T-helper 2 cell (primary cell): ENCODE measurements at places on chromosomes 7 and 10.

- no peak for DNase-seq
These were observed 97.0 kb upstream of the SVIL start for GRCh38 chr10:29731760-29732159.

GRCh38 chr10:8069108-8069507 lies 14.6 kb downstream of the GATA3 start:
- no peak for DNase-seq

DNA sequence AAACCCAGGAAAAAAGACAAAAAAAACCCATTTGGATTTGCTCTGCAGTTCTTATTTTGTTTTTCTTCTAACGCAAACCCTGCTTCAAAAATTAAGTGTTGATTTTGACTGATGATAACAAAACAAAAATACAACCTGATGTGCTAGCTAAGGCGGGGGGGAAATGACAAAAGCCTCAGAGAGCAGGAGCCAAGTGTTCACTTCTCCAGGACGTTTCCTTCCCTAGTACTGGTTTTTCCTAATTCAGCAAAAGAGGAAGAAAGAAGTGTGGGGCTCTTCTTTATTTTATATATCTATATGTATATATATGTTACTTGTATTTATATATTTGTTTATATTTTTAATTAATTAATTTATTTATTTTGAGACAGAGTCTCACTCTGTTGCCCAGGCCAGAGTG lies 28.0 kb downstream of the SNX10 start:
- no peak for DNase-seq

DNA sequence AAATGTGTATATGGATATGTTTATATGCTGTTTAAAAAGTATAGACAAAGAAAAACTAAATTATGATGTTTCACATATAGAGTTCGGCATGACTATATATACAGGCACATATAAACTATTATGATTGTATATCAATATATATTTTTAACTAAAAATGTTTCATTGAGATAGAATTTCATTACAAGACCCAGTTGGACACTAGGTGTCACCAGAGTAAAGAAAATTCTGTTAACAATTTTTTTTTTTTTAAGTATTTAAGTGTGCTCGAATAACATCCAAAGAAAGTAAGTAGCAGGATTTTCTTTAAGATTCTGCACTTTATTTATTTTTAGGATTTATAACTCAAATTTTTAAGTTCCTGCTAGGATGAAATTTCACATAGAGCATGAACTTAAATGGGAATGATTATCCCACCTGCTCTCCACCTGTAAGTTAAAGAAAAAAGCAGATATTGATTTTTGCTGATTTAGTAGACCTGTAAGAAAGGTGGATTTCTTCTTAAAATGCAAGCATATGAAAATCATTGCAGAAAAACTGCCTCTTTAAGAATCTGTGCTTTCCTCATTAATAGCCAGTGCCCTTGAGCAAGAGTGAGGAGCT lies 961.5 kb downstream of the PCDH15 start:
- no peak for DNase-seq

GRCh38 chr7:128922496-128923410 lies 12.2 kb upstream of the KCP start:
- DNase-seq, result no peak

- no peak for DNase-seq
These were observed 131.0 kb upstream of the EEPD1 start for GRCh38 chr7:36021917-36022550.

DNA sequence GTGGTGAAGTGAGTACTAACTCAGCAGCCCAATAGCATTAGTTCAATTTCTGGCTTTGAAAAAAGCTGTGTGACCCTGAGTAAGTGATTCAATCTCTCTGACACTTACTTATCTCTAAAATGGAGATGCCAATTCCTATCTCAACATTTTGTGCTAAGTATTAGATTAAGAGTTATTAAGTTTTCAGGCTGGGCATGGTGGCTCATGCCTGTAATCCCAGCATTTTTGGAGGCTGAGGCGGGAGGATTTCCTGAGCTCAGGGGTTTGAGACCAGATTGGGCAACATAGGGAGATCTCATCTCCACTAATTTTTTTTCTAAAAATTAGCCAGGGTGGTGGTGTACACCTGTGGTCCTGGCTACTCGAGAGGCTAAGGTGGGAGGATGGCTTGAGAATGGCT lies 109.5 kb downstream of the PRTFDC1 start:
- no peak for DNase-seq

DNA sequence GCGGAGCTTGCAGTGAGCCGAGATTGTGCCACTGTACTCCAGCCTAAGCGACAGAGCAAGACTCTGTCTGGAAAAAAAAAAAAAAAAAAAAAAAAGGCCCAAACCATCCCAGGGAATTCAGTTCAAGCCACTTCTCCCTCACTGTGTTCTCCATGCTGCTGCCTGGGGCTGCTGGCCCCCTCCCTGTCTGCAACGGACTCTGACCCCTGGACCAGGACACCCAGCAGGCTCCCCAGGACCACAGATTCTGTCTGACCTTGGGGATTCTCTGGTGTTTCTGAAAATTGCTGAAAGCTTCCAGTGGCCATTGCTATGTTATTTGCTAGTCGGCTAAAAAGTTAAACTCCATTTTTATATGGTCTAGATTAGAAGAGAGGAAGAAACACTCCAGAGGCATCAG lies 261.7 kb upstream of the C7orf33 start:
- DNase-seq, result no peak

DNA sequence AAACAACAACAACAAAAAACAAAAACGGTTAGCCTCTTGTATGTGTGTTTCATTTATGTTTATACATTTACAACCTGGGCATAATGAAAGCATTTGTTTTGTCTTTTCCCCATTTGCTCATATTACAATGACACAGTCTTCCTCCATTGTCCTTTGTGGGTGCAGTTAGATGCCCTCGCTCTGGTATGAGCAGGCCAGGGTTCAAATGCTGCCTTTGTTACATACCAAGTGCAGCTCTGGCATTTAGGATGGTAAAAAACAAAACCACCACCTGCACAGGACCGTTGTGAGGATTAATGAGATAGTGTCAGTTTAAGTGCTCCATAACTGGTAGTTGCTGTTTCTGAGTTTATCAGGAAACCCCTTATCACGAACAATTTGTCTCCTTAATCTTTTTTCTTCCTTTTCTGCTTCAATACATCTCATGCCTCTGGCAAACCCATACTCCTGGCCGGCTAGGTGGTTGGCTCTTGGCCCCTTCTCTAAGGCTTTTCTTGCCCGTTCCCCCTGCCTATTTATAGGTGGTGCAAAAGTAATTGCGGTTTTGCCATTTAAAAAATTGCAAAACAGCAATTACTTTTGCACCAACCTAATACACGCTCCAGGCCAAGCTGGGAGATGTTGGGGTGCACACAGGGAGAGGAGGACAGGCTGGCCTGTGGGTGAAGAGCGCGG lies 18.6 kb upstream of the TMEM225B start:
- DNase-seq, result no peak

DNA sequence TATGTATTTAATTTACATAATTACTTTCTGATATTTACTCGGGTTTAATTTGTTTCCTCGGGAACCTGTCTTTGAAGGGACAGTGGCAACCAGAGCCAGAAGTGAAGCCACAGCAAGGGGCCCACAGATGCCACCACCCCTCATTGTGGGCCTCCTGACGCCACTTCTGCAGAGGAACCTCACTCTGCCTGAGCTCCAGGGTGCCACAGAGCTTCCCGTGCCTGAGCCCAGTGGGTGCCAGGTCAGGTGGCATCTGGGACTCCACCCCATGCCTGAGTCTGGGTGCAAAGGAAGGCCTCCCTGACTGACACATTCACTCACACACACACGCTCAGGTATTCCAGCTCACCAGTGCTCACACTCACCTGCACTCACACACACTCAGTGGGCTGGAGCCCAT lies 213.7 kb downstream of the GRID1 start:
- DNase-seq, result no peak

DNA sequence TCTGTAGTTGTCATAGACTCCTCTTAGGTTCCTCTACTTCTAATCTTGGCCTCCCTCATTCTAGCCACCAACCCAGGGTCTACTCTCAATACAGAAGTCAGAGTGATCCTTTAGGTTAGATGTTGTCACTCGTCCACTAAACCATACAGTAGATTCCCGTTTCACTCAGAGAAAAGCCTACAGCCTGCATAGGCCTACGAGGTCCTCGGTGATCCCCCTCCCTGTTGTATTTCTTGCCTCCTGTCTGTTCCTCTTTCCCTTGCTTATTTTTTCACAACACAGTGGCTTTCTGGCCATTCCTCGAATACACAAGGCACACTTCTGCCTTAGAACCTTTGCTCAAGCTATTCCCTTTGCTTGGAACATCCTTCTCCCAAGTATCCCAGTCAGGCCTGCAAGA lies 183.0 kb upstream of the PRSS1 start:
- DNase-seq, result no peak

GRCh38 chr10:78659598-78659967 lies 409.2 kb upstream of the ZMIZ1 start:
- DNase-seq, result no peak

DNA sequence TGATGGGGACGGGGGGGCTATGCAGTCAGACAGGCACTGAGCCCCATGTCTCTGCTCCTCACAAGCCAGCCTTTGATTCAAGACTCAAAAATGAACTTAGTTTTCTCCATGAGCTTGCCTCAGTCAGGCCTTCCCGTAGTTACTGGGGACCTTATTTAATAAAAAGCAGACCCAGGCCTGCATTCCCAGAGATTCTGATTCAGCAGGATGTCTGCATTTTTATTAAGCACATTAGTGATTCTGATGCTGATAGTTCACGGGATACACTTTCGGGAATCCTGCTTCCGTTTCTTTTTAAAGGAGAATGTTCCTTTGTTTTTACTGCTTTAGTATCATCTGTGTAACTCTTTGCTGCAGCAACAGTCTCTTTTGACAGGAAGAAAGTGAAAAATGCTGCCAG lies 28.3 kb upstream of the PLPP4 start:
- no peak for DNase-seq

GRCh38 chr7:116632384-116632783 lies 39.6 kb upstream of the MET start:
- DNase-seq, result no peak

GRCh38 chr7:140591180-140591902 lies 49.3 kb downstream of the DENND2A start:
- no peak for DNase-seq

GRCh38 chr7:127081539-127081938 lies 171.2 kb downstream of the GRM8 start:
- DNase-seq, result no peak

DNA sequence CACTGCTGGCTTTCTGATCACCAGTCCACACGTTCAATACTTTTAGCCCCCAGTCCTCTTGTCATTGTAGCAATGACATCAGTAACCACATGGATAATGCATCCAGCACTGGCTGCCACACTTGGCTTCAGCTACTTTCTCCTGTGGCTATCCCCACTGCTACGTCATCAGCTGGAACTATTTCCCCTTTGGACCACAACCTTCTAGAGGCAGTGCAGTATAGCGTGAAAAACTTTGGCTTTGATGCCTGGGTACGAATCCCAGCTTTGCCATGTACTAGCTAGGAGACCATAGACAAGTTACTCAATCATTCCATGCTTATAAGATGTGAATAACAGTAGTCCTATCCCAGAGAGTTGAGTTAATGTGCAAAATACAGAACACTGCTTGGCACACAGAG lies 63.2 kb downstream of the CCDC3 start:
- no peak for DNase-seq

- no peak for DNase-seq
These were observed 3.4 kb downstream of the HIPK2 start for GRCh38 chr7:139774376-139774775.

GRCh38 chr7:130921391-130922180 lies 187.6 kb upstream of the KLF14 start:
- DNase-seq, result no peak

DNA sequence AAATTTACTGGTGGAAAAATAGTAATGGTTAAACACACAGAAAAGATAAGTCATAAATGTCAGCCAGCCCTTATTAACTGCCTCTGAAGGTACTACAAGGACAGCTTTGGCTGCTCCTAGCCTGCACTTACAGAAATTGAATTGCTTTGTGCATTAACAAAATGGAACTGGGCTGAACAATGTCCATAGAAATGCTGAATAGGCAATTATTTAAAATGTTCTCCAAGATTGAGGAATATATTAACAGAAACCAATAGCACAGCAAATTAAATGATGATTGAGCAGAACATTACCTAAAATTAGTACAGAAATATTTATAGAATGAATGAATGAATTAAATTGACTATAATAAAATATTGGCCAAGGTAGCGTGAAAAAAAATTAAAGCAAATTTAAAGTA lies 42.4 kb upstream of the AGMO start:
- no peak for DNase-seq

- no peak for DNase-seq
These were observed 8.4 kb downstream of the COL17A1 start for GRCh38 chr10:104077247-104077646.

DNA sequence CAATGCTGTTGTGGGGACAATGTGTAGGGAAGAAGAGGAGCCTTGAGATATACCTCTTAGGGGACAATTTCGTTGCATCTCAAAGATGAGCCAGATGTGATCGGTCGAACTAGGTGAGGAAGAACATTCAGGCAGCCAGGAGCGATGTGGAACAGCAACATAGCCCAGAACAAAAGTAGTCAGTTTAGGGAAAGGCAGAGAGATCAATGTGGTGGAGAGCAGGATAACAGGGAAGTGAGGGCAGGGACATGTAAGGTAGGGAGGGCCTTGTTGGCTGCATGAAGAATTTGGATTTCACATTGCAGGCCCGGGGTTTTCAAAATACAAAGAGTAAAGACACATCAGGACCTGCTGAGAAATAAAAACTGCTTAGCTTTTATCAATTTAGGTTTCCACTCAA lies 29.1 kb upstream of the MACC1 start:
- DNase-seq, result no peak

GRCh38 chr10:110804376-110804775 lies 67.4 kb upstream of the PDCD4 start:
- no peak for DNase-seq

DNA sequence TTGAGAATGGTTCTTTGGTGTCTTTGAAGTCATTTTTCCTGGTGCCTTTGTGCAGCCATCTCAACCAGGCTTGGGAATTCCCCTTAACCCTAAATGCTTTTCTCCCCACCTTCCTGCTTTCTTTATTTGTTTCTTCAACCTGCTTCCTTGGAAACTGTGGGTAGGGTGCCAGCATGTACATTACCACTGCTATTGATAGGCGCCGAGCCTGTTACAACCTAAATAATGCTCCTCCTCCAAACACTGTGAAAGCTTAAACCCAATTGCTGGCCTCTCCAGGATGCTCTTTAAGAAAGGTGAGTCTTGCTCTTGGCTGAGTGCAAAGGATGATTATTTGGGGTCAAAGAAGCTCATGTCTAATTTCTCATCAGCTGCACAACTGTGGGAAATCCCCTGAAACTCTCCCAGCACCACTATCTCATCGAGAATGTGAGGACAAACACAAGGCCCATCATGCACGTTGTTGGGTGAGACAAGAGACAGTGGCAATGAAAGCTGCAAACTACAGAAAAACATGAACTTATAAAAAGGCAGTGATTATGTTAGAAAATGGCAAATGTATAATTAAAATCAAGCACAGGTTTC lies 285.5 kb upstream of the IGFBP3 start:
- DNase-seq, result no peak

GRCh38 chr7:43960933-43961332 lies 34.7 kb downstream of the UBE2D4 start:
- DNase-seq, result no peak

GRCh38 chr10:76491216-76491615 lies 1059.8 kb downstream of the LRMDA start:
- no peak for DNase-seq
